Left kidney (tissue), 8 donors: ENCODE measurements at places on chromosomes 7 and 10. TPM values are rescaled to one million over a fixed set of nuclear protein-coding genes. Genes with fewer than 3 reads are reported as not detected.

The CNPY1 gene
- not detected for polyA plus RNA-seq

DNA sequence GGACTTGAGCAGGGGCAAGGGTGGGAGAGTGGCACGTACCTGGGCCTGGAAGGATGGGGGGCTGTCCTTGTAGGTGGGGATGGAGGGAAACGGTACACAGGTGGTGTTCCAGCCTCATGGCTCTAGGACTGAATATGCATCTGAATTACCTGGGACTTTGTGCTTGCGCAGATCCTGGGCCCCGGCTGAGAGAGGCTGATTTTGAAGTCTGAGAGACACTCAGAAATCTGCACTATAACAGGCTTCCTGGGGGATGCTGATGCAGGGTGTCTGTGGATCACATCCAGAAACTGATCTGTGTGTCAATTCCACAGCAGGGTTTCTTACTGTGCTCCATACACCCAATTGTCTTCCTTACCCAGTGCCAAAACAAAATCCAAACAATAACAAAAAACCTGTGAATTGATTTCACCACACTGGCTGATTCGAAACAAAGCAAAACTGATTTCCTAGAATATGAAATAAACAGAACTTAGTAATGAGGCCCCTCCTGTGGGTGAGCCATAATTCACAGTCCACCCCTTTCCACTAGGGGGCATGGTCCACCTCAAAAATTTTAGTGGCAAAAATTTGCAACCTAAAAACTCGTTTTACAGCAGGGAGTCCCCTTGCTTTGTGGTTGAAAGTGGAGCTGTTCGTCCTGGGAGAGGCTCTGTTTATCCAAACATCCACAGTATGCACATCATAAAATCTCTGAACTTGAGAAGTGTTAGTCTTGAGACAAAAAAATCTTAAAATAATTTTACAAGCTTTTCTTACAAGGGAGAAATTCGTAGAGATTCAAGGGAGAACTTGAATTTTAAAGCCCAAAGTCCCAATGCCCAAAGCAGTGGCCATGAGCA, 32.0 kb upstream of the PLEKHA1 start:
- DNase-seq: peak; percentile 44

GRCh38 chr7:37352974-37353948, 95.4 kb downstream of the ELMO1 start:
- DNase-seq: no peak

DNA sequence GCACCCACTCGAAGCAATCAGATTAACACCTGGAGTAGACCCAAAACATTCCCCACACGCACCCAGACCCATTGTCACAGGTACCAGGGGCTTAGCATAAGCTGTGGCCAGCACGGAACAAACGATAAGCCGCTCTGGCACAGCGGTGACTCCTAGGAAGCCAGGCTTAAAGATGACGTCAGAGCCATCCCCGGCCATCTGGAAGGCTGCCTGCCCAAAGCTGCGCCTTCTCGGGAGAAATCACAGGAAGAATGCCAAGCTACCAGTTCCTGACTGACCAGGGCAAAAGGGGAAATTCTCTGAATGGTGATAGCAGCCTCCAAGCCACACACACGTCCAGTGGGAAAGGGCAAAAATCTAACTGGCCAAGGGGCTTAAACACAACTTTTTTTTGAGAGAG, 13.0 kb upstream of the WIPI2 start:
- no peak for DNase-seq

- DNase-seq: no peak
Observed at GRCh38 chr10:50544095-50544856, 79.5 kb downstream of the SGMS1 start.

DNA sequence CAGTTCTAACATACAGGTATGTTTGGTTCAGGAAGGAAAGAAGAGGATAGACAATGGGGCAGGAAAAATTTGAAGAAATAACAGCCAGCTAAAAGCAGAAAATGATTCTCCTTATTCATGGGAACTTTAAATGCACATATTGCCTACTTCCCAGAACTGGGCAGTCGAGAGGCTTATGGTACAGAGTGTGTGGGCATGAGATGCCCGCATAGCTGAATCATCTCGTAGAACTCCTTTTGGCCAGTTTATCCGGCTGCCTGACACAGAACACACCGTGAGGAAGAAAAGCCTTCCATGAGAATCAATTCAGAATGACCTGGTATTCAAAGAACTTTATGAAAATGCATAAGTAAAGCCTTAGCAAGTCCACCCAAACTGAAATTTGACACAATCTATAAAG, 471.6 kb downstream of the SH2D4B start:
- no peak for DNase-seq
